Upper lobe of right lung (tissue), 1 donor: ENCODE measurements at places on chromosomes 4 and X.

DNA sequence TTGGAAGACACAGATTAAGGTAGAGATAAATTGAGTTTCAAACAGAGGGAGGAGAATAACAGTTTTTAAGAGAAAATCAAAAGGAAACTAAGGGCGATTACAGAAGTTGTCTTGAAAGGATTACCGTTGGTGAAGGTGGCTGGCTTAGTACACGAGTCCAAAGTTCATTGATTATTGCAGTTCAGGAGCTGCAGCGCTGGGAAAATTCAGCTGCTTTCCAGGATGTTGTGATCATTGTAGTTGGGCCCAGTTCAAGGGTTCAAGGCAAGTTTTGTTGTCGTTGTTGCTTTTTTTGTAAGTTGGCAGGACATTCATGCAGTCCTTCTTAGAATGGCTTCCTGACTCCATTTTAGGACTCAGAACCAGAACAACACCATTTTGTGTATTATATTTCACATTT lies 461.7 kb downstream of the RAPGEF2 start:
- no peaks in the 10 kb centered on the region for H3K4me1 ChIP-seq
- H3K27ac ChIP-seq = no peak overlapping the region
- no peak for DNase-seq
- no peak overlapping the region for H3K4me3 ChIP-seq

- H3K36me3 ChIP-seq = no peaks in the 10 kb centered on the region
- no peaks in the 10 kb centered on the region for H3K27me3 ChIP-seq
- no peaks in the 10 kb centered on the region for H3K4me1 ChIP-seq
Measured at GRCh38 chr4:115923152-115923551, 809.7 kb upstream of the NDST4 start.

- H3K36me3 ChIP-seq = no peaks in the 10 kb centered on the region
- no peak overlapping the region for H3K27ac ChIP-seq
- H3K27me3 ChIP-seq = no peaks in the 10 kb centered on the region
- no peak overlapping the region for H3K4me3 ChIP-seq
Measured at GRCh38 chr4:163588532-163588931, 94.0 kb downstream of the TMA16 start.

DNA sequence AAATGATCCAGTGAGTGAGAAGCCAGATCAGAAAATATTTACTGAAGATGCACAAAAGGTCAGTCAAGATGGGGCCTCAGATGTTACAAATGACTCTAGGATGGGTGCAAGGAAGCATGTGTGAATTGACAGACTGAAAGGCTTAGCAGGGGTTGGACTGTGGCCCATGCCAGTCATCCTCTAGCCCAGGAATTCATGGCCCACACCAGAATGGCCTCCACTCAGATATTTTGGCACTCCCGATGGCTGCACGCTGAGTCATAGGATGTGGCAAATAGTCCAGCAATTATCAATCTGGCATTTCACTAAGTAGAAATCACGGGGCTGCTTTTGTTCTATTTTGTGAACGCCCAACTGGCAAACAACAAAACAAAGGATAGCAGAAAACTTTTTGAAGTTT lies 406.5 kb downstream of the IQCM start:
- H3K4me3 ChIP-seq = no peak overlapping the region
- no peak for DNase-seq
- H3K4me1 ChIP-seq = no peaks in the 10 kb centered on the region

DNA sequence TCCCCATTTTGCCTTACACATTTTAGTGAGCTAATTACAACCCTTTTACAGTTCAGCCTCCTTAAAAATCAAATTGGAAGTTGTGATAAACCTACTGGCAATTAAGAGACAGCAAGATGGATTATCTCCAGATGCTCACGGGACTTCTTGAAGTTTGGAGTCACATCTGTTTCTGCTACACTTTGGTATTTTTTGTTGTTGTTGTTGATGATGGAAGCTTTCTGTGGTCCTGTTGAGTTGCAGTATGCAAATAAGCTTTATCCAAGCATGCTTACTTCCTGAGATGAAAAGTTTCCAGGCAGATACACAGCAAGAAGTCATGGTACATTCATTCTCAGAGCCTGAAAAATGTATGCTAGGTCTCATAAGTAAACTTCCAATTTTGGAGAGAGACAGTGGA lies 670.0 kb upstream of the AMOT start:
- H3K27ac ChIP-seq = no peak overlapping the region
- no peaks in the 10 kb centered on the region for H3K27me3 ChIP-seq
- no peak for DNase-seq
- H3K4me3 ChIP-seq = no peak overlapping the region
- H3K36me3 ChIP-seq = no peaks in the 10 kb centered on the region
- H3K4me1 ChIP-seq = no peaks in the 10 kb centered on the region

DNA sequence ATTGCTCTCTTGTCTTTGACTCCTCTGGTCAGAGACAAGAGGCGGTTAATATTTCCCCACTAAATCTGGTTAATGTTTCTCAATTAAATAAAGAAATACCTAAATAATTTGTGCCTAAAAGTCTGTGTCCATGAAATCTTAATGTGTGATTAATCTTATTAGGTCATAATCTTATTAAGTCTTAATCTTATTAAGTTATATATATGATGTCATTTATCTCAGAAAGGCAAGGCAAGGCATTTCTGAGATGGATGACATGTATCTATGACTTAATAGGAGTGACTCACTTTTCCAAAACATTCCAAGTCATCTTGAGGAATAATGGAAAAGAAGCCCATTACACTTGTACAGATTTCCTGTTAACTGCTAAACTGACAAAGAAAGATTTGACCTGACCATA lies 74.7 kb downstream of the TRAM1L1 start:
- no peak overlapping the region for H3K4me3 ChIP-seq
- H3K27me3 ChIP-seq = no peaks in the 10 kb centered on the region
- H3K36me3 ChIP-seq = no peaks in the 10 kb centered on the region
- H3K27ac ChIP-seq = no peak overlapping the region

DNA sequence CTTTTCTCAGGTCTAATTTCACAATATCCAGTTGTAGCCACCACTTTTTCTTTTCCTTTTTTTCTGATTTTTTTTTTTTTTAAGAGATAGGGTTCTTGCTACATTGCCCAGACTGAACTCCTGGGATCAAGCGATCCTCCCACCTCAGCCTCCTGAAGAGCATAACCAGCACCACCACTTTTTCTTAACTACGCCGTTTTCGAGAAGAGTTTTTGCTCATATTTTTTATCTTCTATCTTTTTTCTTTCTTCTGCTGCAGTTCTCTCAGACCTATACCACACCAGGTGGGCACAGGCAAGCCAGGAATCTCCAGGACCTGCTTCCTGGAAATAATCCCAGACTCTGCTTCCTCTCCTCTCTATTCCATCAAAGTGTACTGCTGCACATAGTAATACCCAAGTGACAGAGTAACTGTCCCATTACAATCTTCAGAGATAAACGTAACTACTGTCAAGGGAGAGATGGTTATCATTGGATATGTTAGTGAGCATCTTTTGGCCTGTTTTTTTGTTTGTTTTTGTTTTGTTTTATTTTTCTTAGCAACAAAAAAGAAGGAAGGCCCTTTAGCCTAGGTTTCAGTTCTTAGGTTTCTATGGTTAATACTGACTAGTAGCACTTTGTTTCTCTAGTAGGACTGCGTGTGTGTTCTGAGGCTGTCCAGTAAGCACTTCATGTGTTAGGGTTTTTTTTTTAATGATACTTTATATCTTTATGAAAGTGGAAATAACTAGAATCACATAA lies 59.2 kb upstream of the TXK start:
- no peak overlapping the region for H3K4me3 ChIP-seq
- H3K4me1 ChIP-seq = peaks cover 4% of the 10 kb centered on the region
- no peak overlapping the region for H3K27ac ChIP-seq
- H3K27me3 ChIP-seq = no peaks in the 10 kb centered on the region
- DNase-seq = no peak

GRCh38 chrX:22520128-22520828 lies 247.6 kb downstream of the CBLL2 start:
- no peaks in the 10 kb centered on the region for H3K4me1 ChIP-seq
- no peak for DNase-seq
- H3K27me3 ChIP-seq = no peaks in the 10 kb centered on the region
- H3K4me3 ChIP-seq = no peak overlapping the region
